GM12864 (cell line): ENCODE measurements at places on chromosomes 1 and 21.

- DNase-seq: no peak
These were observed 175.4 kb downstream of the ZBTB18 start for GRCh38 chr1:244226435-244226834.

DNA sequence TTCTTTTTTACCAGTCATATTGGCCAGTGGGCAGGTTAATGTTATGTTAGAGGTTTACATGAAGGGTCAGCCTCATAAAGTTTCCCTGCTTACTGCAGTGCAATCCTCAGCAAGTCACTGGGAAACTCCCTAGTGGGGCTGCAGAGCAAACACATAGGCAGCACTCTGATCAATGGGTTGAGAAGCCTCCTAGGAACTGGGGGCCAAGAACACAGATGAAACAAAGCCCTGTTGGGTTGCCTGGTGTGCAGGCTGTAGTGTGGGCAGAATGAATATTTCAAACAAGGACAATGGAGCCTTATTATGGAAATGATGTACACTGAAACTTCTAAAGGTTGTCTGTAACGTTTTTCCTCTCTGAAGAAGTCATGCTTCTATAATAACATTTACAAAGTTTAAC is 431.6 kb upstream of the PTBP2 start:
- no peak for DNase-seq

DNA sequence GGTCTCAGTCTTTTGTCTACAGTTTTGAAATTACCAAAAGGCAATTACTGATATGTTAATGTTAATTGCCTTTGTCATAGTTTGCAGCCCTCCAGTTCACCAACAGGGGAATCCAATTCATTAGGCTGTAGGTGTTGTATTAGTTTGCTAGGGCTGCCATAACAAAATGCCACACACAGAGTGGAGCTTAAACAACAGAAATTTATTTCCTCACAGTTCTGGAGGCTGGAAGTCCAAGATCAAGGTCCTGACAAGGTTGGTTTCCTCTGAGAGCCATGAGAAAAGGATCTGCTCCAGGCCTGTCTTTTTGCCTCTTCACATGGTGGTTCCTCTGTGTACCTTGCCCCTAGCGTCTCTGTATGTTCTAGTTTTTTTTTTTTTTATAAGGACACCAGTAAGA is 1.3 kb downstream of the RTCA start:
- no peak for DNase-seq

GRCh38 chr21:14917762-14918161 is 147.0 kb downstream of the NRIP1 start:
- DNase-seq: no peak

DNA sequence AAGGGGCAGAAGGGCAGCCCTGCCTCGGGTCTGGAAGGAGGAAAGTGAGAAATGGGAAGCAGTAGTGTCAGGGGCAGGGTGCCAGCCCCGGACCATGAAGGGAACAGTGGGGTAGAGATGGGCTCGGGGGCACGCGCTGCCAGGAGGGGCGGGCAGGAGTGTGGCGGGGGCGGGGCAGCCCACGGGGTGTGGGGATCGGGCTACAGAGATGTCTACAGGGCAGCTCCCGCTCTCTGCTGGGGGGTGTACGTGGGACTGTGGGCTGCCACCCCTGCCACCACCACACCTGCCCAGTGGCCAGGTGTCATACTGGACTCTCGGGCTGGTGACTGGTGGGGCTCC is 7.4 kb downstream of the ARHGEF16 start:
- DNase-seq: no peak

GRCh38 chr1:228404107-228404720 is 2.4 kb downstream of the TRIM11 start:
- DNase-seq: no peak

DNA sequence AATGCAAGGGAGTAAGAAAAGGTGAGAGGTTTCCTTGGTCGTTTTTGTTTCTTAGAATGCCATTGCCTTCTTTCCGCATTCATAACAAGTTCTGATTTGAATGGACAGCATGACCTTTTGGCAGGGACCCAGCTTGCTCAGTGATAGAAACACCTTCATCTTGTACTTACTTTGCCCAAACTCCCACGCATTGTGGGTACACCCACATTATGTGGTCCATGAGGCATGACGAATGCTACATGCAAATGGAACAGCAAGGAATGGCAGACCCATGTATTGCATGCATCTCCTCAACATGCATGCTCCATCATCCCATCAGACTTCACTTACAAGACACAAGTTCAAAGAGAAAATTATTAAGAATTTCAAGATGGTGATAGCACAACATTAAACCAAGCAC is 102.8 kb downstream of the CDC7 start:
- peak; percentile 21 for DNase-seq
